Karpas-422 (cell line): ENCODE measurements at places on chromosomes 7 and 10. TPM values are rescaled to one million over a fixed set of nuclear protein-coding genes. Genes with fewer than 3 reads are reported as not detected.

TRIM50 gene
- total RNA-seq, result not detected in 2 replicates

AMZ1 gene
- total RNA-seq, result not detected in 2 replicates

STAMBPL1 gene
- 38.5 and 44.8 TPM in 2 replicates for total RNA-seq

CCL24 gene
- total RNA-seq, result not detected in 2 replicates
